IMR-90 (cell line): ENCODE measurements at places on chromosomes 6 and 20. TPM values are rescaled to one million over a fixed set of nuclear protein-coding genes. Genes with fewer than 3 reads are reported as not detected.

The SRMS gene
- not detected in 2 replicates for total RNA-seq

The VSX1 gene
- not detected in 2 replicates for total RNA-seq

The RAB22A gene
- total RNA-seq = 8.2 and 16.1 TPM in 2 replicates

The TMC2 gene
- total RNA-seq = not detected in 2 replicates

The DOK5 gene
- 3.9 and 4.2 TPM in 2 replicates for total RNA-seq

The OR2B6 gene
- total RNA-seq = not detected in 2 replicates

The SRC gene
- total RNA-seq = 6.7 and 7.0 TPM in 2 replicates

The C4B gene
- 0.54 and 0.56 TPM in 2 replicates for total RNA-seq

The PNPLA1 gene
- total RNA-seq = not detected in 2 replicates

The PLTP gene
- total RNA-seq = 5.0 and 5.4 TPM in 2 replicates

The LTB gene
- total RNA-seq = not detected in 2 replicates

The SLC52A3 gene
- total RNA-seq = not detected in 2 replicates

The DEFB124 gene
- not detected in 2 replicates for total RNA-seq

The PHF20 gene
- total RNA-seq = 22.0 and 30.3 TPM in 2 replicates

The LAMA2 gene
- total RNA-seq = 12.5 and 13.3 TPM in 2 replicates

The GPX5 gene
- total RNA-seq = not detected in 2 replicates

The TRIM31 gene
- not detected in 2 replicates for total RNA-seq

The ZBTB46 gene
- 14.9 and 15.3 TPM in 2 replicates for total RNA-seq

The KCNK16 gene
- total RNA-seq = not detected in 2 replicates

The ADAM33 gene
- under 0.01 and 0.18 TPM in 2 replicates for total RNA-seq

The SLPI gene
- total RNA-seq = not detected in 2 replicates

The ID4 gene
- 3.0 and 11.1 TPM in 2 replicates for total RNA-seq

The BEND3 gene
- total RNA-seq = 1.8 and 1.9 TPM in 2 replicates

The ADGRB3 gene
- total RNA-seq = not detected in 2 replicates

The CRISP2 gene
- total RNA-seq = not detected in 2 replicates

The STMND1 gene
- not detected in 2 replicates for total RNA-seq

The SLC22A2 gene
- not detected in 2 replicates for total RNA-seq

The SPATA25 gene
- total RNA-seq = 0.18 TPM in 1 of 2 replicates, not detected in the other

The RWDD2A gene
- 3.9 and 4.7 TPM in 2 replicates for total RNA-seq

The MOXD1 gene
- 10.0 and 10.6 TPM in 2 replicates for total RNA-seq

The TPX2 gene
- total RNA-seq = 72.2 and 82.2 TPM in 2 replicates

The ADISSP gene
- 31.4 and 31.9 TPM in 2 replicates for total RNA-seq

The WFDC12 gene
- total RNA-seq = not detected in 2 replicates

The COL9A1 gene
- total RNA-seq = not detected in 2 replicates

The SERPINB6 gene
- total RNA-seq = 37.1 and 60.3 TPM in 2 replicates

The OLIG3 gene
- not detected in 2 replicates for total RNA-seq

The SIRPB1 gene
- total RNA-seq = 0.56 and 0.90 TPM in 2 replicates

The OOEP gene
- not detected in 2 replicates for total RNA-seq

The C20orf141 gene
- total RNA-seq = 0.36 TPM in 1 of 2 replicates, not detected in the other

The OR12D3 gene
- not detected in 2 replicates for total RNA-seq

The ALDH8A1 gene
- under 0.01 TPM in 2 replicates for total RNA-seq

The CST2 gene
- total RNA-seq = not detected in 2 replicates

The TFAP2A gene
- total RNA-seq = 0.72 and 1.1 TPM in 2 replicates

The TFAP2D gene
- not detected in 2 replicates for total RNA-seq

The ULBP1 gene
- 0.18 and 0.56 TPM in 2 replicates for total RNA-seq

The PSORS1C2 gene
- not detected in 2 replicates for total RNA-seq

The RNF144B gene
- total RNA-seq = 2.7 and 2.8 TPM in 2 replicates

The EPPIN gene
- total RNA-seq = not detected in 2 replicates

The RAD21L1 gene
- total RNA-seq = under 0.01 TPM in 1 of 2 replicates, not detected in the other

The SLC35D3 gene
- not detected in 2 replicates for total RNA-seq

The IL17A gene
- not detected in 2 replicates for total RNA-seq

The SYCP2L gene
- not detected in 2 replicates for total RNA-seq
